ENCODE measurements at places on chromosomes 13 and 19. TPM values are rescaled to one million over a fixed set of nuclear protein-coding genes. Genes with fewer than 3 reads are reported as not detected.

The CEACAM21 gene
- not detected for total RNA-seq

DNA sequence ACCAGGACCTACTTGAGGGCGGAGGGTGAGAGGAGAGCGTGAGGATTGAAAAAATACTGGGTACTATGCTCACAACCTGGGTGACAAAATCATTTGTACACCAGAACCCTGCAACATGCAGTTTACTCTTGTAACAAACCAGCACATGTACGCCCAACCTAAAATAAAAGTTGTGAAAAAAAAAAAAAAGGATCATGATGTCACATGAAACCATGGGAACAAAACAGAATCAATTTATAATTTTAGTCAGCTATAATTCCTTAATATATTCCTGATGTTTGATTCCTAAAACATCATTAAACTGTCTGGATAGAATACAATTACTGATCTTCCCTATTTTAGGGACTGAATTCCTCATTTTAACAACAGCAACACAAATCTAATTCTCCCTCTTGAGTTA, 160.6 kb upstream of the SPRY2 start:
- H3K27me3 ChIP-seq = no peaks in the 10 kb centered on the region
- H3K27ac ChIP-seq = no peak overlapping the region
- DNase-seq = no peak
- H3K4me1 ChIP-seq = no peaks in the 10 kb centered on the region

GRCh38 chr13:95243207-95243606, 58.0 kb downstream of the ABCC4 start:
- H3K4me1 ChIP-seq = peaks cover 14% of the 10 kb centered on the region
- no peaks in the 10 kb centered on the region for H3K27me3 ChIP-seq
- no peak overlapping the region for H3K4me3 ChIP-seq
- no peaks in the 10 kb centered on the region for H3K36me3 ChIP-seq
- no peak for DNase-seq

- H3K27ac ChIP-seq = no peak overlapping the region
- no peaks in the 10 kb centered on the region for H3K36me3 ChIP-seq
- H3K4me1 ChIP-seq = no peaks in the 10 kb centered on the region
- H3K27me3 ChIP-seq = no peaks in the 10 kb centered on the region
- no peak overlapping the region for H3K4me3 ChIP-seq
These were observed 1273.3 kb upstream of the ATXN8OS start for GRCh38 chr13:68834375-68834774.

All from SJSA1 (cell line).